NCI-H2081 (cell line): ENCODE measurements at places on chromosomes 16 and 17.
A peak's percentile ranks its signal among the peaks of the same experiment; 100 is the strongest.

GRCh38 chr17:38667099-38667786, 7.5 kb downstream of the EPOP start:
- peak; percentile 79 for DNase-seq

- no peak for DNase-seq
These were observed 179.6 kb downstream of the WSCD1 start for GRCh38 chr17:6249732-6250131.

- DNase-seq: no peak
These were observed 3.1 kb upstream of the ADORA2B start for GRCh38 chr17:15941781-15942180.

GRCh38 chr17:67328026-67328425, 38.4 kb downstream of the PSMD12 start:
- DNase-seq: no peak

DNA sequence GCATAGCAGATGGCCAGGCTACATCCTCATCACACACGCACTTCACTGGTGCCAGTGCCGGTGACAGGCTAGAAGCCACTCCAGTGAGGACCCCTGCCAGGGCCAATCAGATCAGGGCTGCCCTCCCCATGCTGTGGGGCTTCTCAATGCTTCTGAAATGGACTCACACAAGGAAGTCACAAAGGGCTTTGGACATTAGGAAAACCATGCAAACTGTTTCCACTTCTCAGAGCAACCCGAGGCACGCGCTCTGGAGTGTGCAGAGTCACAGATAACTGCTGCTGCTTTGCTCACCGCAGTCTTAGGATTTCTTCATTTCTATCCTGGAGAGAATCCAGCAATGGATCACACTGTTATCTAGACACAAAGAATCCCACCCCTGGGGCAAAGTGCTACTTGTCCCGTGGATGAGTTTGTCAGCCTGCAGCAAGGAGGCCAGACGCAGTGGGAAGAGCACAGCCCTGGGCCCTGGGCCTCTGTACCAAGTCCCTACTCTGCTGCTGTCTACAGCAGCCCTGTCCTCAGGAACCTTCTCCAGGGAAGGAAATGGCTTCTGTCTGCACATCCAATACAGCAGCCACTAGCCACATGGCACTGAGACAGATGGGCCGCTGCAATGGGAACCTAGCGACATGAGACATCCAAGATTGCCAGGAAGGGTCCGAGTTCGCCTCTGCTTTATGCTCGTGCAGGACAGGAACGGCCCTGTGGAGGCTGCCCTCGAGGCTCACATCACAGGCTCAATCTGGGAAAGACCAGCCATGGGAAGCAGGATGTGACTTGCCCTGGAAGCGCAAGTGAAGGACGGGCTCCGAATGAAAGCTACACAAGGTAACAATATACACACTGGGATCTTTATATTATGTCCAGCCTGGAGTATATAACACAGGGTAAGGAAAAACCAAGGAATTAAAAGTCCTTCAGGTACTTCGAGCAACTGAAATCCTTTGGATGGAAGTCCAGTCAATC, 169.3 kb downstream of the ZFHX3 start:
- DNase-seq: no peak

DNA sequence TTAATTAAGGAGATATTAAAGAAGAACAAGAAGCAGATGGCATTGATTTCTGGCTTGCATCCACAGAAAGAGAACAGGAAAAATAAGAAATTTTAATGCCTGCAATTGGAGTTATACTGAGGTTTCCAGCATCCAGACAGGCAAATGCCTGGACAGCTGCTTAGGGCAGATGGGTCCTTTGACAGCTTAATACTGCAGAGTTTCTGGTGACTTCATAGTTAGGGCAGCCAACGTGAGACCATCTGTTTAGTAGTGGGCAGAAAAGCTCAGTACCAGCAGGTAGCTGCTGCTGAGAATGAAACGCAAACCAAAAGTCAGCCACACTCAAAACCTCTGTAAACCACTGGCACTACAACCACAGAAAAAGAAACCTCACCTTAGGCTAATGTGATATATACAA, 109.8 kb downstream of the CDK5R1 start:
- no peak for DNase-seq

DNA sequence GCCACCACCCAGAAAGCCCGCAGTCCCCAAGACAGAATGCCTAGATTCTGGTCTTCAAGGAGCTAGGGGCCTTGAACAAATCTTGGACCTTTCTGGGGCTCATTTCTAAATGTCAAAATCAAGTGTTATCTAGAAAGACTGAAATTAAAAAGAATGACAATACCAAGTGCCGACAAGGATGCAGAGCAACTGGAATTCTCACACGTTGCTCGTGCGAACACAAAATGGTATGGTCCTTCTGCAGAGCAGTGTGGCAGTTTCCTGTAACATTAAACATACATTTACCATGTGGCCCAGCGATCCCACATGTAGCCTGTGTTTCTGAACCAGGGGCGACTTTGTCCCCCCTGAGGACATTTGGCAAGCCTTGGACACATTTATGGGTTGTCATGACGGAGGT, 137.9 kb downstream of the GAS7 start:
- DNase-seq: no peak

DNA sequence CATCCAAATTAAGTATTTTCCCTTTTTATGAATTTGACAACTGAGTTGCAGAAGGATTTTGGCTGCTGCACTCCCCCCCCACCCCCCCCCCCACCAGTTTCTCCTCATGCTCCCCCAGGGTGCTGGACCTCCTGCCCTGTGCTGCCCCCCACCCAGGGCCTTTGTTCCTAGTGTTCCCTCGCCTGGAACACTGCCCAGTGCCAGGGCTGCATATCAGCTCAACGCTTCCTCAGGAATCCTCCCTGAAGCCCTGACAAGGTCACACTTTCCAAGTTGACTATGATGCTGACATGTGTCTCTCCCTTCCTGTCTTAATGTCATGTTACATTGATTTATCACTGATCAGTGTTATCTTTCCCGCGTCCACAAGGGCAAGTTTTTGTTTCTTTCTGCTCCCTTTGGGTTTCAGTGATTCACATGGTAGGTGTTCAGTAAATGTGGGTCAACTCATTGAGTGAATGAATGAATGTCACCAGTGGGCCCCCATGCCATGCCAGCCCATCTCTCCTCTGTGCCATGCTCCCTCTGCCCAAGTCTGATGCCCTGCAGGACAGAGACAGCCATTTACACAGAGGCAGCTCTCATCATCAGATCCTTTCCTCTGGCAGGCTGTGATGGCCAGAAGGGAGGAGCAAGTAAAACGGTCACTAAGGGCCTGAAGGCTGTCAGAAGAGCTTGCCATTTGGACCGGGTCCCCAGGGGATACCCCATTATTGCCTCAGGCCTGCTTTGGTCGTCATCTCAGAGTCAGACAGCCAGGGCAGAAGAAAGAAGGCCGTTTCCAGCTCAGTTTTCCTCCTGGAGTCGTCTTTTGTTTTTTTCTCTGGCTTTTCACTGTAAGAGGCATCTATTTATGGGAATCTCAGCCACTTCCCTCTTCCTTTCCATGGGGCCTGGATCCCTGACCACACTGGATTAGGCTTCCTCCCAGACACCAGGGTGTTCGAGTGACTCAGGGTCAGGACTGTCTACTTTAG, 386.2 kb downstream of the SNX29 start:
- no peak for DNase-seq

GRCh38 chr17:61475726-61476125, 23.5 kb downstream of the TBX4 start:
- DNase-seq: no peak

DNA sequence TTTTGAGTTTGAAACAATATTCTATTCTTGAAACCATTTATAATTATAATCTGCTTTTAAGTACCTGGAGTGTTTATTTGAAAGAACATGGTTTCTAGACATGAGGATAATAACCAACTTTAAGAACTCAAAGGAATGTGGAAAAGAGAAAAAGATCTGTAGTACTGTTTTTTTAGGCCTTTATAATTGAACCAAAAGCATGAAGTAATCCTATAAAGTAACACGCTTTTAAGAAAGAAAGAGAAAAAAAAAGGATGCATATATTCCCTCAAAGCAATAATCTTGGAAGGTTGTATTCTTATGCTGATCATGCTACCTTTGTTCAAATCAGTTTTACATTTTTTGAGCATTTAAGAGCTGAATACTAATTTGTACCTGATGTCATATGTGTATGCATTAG, 54.0 kb upstream of the RHBDL3 start:
- no peak for DNase-seq

DNA sequence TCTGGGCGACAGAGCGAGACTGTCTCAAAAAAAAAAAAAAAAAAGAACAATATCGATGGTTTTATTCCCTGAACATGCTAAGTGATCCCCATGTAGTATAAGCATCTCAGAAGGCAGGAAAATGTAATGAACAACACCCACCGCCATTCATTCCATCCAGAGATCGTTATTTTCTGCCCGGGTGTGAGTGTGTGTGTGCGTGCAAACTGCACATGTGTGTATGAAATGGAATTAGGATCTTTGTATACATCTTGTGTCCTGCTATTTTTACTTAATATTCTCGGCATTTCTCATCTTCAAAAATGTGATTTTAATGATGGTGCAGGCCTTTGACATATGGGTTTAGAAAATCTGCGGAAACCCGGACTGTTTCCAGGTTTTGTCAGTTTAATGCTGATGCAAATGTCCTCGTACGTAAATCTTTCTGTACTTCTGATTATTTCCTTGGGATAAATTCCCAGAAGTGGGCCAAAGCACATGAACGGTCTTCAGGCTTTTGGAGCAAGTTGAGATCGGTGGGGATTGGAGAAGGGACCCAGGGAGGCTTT, 254.8 kb downstream of the SEC14L1 start:
- no peak for DNase-seq

DNA sequence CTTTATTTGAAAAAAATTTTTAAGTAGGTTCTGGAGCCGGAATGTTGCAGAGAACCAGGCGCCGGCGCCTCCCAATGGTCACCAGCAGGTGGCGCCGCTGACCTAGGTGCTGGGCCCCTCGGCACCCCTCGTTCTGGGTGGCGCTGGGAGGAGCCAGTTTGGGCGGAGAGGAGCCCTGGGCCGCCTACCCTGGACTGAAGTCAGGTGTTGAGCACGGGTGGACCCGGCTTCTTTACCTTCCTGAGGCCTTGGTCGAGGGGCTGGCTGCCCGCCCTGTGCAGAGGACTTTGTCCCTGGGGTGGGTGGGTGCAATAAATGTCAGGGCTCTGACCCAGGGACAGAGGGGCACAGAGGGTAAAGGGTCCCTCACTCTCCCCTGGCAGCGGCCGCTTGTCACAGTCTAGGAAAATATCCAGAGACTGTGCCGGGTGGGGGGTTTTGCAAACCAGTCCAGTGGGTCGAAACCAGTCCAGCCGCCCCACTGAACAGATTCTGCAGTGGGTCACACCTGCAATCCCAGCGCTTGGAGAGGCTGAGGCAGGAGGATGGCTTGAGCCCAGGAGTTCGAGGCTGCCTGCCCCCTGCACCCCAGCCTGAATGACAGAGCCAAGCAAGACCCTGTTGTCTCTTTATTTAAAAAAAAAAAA, 30.1 kb upstream of the TNFRSF13B start:
- DNase-seq: peak; percentile 59

DNA sequence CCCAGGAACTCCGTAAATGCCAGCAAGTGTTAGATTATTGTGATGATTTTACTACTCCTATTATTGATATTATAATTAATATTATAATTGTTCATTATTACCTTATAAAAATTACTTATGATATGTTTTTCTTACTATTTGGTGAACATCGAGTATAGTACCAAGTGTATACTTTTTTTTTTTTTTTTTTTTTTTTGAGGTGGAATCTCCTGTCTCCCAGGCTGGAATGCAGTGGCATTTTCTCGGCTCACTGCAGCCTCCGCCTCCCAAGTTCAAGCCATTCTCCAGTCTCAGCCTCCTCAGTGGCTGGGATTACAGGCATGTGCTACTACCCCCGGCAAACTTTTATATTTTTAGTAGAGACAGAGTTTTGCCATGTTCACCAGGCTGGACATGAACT, 347.0 kb downstream of the WWOX start:
- DNase-seq: no peak

DNA sequence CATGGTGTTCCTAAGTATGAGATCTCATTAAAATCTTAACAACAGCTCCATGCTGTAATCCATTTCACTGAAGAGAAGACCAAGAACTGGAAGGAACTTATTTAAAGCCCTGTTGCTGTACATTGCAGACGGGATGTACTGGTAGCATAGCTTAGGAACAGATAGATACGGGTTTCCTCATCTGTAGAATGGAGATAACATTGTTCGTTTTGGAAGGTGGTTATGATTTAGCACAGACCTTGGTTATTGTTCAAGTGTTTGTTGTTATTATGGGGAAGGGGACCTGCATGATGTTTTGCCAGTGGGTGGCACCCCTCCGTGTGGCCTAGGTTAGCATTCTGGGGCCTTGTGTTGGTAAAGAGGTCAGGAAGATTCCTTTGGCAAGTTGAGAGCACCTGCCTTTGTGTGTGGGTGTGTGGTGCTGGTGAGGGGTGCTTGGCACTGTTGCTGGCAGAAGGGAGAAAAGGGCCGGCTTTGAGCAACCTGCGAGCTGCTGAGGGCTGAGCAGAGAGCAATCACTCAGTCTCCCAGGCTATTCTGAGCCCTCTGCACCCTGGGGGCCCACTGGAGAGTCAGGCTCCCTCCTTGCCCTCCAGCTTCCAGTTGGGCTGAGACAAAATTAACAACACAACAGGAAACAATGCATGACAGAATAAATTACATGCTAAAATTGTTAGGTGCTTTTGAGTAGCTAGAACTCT, 2.3 kb downstream of the TAOK2 start:
- DNase-seq: no peak

DNA sequence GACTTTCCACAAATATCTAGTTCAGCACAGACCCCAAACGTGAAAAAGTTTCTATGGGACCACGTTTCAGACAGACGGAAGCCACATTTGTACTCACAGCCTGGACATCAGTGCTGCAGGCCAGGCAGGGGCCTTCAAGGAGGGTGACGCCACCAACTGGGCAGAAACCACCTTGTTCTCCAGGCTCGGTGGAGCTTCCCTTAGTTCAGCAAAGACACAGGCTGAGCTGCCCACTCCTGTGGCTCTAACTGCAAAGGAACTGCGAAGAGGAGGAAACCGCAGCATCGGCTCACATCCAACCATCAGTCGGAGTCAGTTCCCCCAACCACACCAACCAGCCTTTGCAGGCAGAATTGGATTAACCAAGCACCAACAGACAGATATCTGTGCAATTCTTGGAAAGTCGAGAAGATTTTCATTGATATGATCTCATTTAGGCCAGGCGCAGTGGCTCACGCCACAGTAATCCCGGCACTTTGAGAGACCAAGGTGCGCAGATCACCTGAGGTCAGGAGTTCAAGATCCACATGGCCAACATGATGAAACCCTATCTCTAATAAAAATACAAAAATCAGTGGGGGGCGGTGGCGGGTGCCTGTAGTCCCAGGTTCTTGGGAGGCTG, 73.3 kb upstream of the CNEP1R1 start:
- no peak for DNase-seq

- DNase-seq: peak; percentile 48
These were observed 907 bp downstream of the TRAPPC2L start for GRCh38 chr16:88857728-88858339.

GRCh38 chr17:82375359-82376041, 3.9 kb downstream of the UTS2R start:
- DNase-seq: no peak

- DNase-seq: no peak
These were observed 66.6 kb upstream of the CHMP6 start for GRCh38 chr17:80924807-80925610.
